ENCODE measurements at places on chromosomes 3 and 15.

DNA sequence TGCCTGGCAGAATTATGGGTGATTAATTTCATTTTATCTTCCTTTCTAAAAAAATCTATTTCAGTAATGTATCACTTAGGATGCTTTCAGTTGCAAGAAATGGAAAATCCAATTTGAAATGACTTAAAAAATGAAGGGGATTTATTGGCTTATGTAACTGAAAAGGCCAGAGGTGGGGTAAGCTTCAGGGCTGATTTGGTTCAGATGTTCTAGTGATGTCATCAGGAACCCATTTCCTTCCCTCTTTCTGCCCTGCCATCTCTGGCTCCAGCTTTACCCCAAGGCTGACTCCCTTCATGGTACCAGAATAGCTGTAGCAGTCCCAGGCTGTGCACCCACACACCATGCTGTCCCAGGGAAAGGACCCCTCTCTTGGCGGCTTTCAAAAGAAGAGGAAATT lies 18.5 kb upstream of the REC114 start:
- DNase-seq = no peak

GRCh38 chr3:30597131-30597768 lies 9.2 kb upstream of the TGFBR2 start:
- peak; percentile 69 for DNase-seq

DNA sequence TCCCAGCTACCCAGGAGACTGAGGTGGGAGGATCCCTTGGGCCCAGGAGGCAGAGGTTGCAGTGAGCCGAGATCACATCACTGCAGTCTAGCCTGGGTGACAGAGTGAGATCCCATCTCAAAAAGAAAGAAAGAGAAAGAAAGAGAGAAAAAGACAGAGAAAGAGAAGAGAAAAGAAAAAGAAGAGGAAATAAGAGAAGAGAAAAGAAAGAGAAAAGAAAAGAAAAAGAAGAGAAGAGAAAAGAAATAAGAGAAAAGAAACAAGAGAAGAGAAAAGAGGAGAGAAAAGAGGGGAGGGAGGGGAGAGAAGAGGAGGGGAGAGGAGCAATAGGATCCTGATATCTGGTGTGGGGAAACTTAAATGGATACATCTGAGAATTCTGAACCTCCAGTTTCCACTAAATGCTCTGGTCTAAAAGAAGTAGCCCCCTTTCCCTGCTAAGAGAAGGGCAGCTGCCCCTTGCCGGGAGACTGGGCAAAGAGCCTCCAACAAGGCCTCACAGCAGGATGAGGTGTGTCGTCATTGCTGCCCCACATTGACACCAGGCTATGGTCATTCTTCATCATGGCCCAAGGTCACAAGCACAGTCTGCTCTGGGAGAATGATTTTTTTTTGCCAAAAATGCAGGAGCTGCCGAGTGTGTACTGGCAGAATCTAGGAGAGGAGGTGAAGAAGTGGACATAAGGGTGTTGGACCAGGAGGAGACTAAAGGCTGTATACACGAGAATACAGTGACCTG lies 21.1 kb upstream of the COMMD4 start:
- DNase-seq = no peak

DNA sequence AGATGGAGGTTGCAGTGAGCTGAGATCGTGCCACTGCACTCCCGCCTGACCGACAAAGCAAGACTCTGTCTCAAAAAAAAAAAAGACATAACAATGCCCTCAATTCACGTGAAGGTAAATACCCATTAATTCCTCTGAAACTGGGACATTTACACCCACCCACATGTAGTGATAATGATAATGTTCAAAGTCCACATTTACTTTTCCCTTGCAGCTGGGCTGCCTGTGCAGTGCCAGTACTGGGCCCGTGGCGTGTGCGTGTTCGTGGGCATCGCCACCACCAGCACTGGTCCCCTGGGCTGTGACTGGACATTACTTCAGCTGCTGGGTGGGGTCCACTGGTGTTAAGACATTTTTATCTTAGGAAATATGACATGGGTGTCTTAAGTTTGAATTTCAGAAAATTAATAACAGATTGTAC lies 123.6 kb downstream of the SLC25A26 start:
- DNase-seq = no peak

GRCh38 chr3:87694678-87695077 lies 364.1 kb downstream of the CGGBP1 start:
- DNase-seq = no peak

GRCh38 chr3:176090727-176091126 lies 1106.6 kb downstream of the TBL1XR1 start:
- DNase-seq = no peak

DNA sequence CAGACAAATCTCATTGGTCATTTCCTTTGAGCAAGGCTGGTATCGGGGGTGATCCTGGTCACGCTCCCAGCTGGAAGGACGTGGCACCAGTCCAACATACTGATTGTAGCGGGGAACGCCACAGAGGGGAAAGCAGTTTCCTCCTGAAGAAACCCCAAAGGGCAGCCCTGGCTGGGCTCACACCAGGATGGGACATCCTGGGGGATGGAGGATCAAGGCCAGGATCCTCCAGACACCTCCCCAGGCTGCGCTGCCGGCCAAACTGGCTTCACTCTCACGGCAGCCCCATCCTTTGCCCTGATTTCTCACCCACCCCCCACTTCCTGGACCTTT lies 36.6 kb downstream of the MUC20 start:
- DNase-seq = no peak

DNA sequence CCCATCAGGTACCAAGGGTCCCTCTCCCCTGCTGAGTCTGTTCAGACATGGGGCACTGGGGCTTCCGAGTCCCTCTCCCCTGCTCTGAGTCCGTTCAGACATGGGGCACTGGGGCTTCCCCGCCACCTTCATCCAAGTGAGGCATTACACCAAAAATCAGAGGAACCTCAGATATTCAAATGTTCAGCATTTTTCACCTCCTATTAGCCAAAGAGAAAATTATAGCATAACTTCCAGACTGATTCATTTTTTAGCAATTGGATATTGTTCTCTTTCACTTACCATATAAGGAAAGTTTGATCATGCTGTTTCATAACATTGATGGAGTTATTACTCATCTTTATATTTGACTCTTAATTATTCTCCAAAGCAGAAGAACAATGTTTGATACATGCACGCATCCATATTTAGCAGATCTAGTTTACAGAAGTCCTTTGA lies 213.9 kb downstream of the MTHFS start:
- DNase-seq = peak; percentile 91

- no peak for DNase-seq
These were observed 8.5 kb downstream of the TNK2 start for GRCh38 chr3:195899701-195900435.

- DNase-seq = no peak
These were observed 55.2 kb downstream of the PCSK6 start for GRCh38 chr15:101434032-101434920.

DNA sequence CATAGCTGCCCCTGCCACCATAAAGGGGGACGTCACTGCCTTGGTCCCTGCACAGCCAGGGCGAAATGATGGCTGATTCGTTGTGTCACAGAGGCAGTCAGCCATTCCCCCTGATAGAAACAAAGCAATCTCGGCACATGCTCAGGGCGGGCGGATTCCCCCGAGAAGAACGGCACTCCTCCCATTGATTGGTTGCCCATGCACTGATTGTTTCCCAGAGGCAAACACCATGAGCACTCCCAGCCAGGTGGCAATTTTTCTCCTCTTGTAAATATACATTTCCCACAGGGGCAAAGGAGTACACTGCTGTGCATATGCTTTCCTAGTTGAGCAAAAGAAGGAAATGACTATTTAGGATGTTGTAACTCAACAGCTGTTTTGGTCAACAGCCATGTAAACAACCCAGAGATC lies 56.5 kb downstream of the KY start:
- DNase-seq = no peak

DNA sequence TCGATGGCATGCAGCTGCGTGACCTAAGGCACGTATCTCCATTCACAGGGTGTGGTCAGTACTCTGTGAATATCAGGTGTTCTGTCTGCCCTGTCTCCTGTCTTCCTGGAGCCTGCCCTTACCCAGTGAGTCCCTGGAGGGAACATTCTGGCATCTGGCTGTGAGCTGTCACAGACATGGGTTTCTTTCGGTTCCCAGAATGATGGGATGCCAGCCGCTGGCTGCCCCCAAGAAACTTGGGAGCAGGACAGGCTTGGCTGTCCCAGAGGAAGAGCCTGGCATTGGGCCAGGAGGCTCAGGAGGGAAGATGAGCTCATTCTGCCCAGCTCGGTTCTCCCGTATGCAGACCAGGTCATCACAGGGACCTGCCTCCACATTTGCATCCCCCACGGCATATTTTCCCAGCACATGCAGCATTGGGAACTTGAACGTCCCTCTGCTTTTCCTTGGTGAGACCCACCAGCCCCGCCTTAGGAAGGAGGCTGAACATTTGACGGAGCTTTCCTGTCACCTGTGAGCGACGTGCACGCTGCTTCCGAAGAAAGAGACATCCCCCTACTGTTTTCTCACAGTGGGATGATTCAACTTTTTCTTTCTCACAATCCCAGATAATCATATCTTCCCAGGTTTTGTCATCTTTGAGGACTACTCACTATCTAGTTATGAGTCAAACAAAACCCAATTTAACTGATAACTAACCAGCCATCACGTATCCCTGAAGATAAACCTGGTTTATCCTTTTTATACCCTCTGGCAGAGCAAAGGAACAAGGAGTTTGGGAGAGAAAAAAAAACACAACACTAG lies 22.0 kb upstream of the PGPEP1L start:
- DNase-seq = peak; percentile 13

- DNase-seq = peak; percentile 97
These were observed 173.8 kb upstream of the TLE3 start for GRCh38 chr15:70271422-70272088.

GRCh38 chr3:35305406-35305805 lies 333.9 kb upstream of the ARPP21 start:
- DNase-seq = no peak

- DNase-seq = no peak
These were observed 42.3 kb upstream of the GLCE start for GRCh38 chr15:69118089-69118488.

- DNase-seq = no peak
These were observed 44.8 kb downstream of the TM4SF18 start for GRCh38 chr3:149288655-149289054.

DNA sequence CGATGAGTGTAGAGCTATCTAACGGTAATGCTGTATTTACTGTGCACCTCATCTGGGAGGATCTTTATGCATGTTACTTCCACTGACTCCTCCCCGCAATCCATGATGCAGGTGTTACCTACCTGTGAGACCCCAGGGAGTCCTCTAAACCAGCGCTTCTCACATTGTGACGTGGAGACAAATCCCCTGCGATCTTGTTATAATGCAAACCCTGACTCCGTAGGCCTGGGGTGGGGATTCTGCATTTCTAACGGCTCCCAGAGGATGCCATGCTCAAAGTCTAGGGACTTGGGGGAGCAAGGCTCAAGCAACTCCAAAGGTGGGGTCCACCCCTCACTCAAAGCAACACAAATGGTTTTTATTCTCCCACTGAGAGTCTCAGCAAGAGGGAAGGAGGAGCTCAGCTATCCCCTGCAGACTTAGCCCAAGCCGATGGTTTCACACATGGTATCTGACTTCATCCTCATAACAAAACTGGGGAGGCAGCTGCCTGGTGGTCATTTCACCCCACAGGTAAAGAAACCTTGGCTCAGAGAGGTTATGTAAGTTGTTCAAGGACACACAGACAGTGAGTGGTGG lies 63.6 kb downstream of the PCSK6 start:
- DNase-seq = no peak

DNA sequence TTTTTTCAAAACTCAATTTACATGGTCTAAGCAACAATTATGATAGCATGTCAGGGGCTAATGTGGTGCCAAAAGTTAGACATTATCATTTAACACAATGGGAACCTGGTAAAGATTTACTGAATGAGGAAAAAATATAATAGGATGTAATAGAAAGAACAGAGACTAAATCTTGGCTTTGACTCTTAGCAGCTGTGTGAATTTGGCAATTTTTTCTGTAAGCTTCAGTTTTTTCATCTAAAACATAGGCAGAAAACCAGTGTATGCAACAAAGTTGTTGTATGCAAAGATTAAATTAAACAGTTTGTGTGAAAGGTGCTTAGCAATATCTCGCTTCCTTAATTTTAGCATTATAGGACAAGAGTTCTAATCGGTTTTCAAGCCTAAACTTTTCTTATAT lies 57.6 kb downstream of the ZBTB20 start:
- no peak for DNase-seq

GRCh38 chr3:169659820-169660674 lies 3.5 kb downstream of the MECOM start:
- DNase-seq = no peak

- DNase-seq = no peak
These were observed 61.0 kb downstream of the APBA2 start for GRCh38 chr15:28946803-28947202.

GRCh38 chr15:54829821-54830220 lies 366.9 kb downstream of the RSL24D1 start:
- DNase-seq = no peak

DNA sequence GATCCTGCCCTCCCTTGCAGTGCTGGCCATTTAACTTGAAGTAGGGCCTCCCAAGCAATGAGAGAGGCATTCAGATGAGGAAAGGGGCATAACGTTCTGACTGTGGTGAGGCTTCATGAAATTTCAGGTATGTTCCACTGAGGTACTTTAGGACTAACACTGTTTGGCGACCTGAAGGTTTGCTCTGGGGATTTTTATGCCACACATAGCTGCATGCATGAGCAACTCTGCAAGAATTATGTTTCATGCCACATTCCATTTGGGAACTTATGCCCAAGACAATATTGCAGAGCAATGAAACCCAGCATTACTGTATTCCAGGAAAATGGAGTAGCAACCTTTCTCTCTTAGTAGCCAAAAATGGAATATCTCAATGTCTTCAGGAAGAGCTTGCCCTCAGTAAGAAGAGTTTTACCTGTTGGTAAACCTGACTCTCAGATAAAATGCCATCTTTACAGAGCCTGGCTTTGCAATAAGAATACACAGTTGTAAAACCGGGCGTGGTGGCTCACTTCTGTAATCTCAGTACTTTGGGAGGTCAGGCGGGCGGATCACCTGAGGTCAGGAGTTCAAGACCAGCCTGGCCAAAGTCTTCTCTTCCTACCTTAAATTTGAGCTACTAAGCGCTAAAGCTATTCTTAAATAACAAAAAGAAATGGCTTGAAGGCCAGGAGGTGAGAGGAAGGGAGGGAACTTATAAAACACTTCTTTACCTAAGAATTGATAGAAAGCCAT lies 16.7 kb upstream of the TBL1XR1 start:
- DNase-seq = peak; percentile 34
